ENCODE measurements at places on chromosomes 16 and 17.

DNA sequence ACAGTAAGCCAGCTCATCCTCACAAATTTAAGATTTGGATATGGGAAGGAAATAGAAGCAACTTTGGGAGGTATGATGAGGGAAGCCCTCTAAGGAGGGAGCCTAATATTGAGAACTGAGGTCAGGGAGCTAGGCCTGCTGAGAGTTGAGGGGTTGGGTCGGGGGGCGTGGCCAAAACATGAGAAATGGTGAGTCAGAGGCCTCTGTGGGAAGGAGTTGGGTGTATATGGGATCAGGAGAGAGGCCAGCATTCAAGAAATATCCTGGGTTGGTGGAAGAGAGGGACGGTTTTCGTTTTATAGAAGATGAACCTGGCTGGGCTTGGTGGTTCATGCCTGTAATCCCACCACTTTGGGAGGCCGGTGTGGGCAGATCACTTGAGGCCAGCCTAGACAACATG lies 48.4 kb downstream of the CLEC16A start:
- DNase-seq = no peak

DNA sequence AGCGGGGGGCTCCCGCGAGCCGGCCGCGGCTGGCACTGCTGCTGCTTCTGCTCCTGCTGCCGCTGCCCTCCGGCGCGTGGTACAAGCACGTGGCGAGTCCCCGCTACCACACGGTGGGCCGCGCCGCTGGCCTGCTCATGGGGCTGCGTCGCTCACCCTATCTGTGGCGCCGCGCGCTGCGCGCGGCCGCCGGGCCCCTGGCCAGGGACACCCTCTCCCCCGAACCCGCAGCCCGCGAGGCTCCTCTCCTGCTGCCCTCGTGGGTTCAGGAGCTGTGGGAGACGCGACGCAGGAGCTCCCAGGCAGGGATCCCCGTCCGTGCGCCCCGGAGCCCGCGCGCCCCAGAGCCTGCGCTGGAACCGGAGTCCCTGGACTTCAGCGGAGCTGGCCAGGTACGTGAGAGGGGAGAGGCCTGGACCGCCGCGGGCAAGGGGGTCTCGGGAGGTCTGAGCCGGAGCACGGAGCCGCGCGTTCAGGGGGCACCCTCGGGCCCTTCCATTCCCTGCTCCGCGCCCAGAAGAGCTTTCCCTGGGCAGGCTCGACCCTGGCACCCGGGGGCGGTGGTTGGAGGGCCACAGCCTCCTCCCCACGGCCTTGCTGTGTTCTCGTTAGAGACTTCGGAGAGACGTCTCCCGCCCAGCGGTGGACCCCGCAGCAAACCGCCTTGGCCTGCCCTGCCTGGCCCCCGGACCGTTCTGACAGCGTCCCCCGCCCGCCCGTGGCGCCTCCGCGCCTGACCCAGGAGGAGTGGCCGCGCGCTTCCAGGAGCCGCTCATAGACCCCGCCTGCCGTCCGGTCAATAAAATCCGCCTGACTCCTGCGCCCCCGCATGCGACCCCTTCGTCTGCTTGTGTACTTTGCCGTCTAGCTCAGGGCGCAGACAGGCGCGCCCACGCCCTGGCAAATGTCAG lies 591 bp downstream of the NPW start:
- no peak for DNase-seq

DNA sequence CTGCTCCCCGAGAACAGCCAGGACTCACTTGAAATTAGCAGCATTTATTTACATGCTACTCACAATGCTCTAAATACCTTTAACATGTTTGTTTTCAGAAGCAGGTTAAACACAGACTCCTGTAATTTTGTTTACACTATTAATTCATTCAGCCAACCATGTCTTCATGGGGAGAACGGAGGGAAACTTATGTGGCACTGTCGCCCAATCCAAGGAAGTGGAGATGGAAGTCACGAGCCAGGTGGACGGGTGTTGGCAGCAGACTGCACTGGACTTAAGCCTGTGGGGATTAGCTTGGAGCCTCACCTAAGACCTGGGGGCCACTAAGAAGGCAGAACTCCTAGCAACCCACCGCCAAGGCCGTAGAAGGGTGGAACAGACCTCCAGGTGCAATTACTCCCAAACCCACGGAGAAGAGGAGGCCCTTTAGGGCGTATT lies 8.8 kb upstream of the GFAP start:
- no peak for DNase-seq

GRCh38 chr17:8555062-8555461 lies 75.5 kb downstream of the MYH10 start:
- DNase-seq = no peak

GRCh38 chr16:13143551-13143950 lies 242.2 kb downstream of the SHISA9 start:
- DNase-seq = no peak

Measured in epithelial cell of proximal tubule (primary cell).